ENCODE measurements at places on chromosomes 7 and 10.
A peak's percentile ranks its signal among the peaks of the same experiment; 100 is the strongest.

- no peak for DNase-seq
Measured at GRCh38 chr10:95290461-95291364, at the start of gene PDLIM1. Gene PDLIM1, minus strand, starts transcription at chr10:95291003. Its CDS starts 88 bp downstream, at chr10:95290915.

DNA sequence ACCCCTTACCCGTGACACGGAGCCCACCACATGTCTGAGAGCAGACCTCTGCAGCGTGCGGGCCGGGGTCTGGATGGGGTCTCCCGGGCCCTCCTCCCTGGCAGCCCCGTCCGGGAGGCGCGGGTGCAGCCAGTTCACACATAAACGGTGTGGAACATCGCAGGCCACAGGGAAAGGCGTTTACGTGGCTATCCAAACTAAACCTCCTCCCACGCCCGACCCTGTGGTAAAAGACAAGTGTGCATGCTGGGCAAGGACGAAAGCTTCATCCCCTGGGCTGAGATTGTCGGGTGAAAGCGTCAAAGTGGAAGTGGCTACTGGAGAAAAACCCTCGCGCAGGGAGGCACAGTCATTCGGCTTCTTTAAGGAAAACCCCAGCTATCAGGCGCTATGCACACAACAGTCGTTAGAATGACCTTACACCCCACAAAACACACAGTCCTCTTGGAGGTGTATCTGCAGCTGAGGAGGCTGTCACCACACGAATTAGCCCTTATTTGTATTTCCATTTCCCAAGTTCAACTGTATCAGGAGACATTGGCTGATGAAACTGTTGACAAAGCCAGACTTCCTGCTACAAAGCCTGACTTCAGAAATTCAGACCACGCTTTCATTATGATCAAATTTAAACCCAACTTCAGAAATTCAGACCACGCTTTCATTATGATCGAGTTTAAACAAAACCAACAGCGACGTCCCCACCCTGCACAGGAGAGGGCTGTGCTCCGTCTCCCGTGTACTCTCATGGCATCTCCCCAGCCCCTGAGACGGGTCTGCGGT is 15.3 kb downstream of the GPER1 start:
- no peak for DNase-seq

DNA sequence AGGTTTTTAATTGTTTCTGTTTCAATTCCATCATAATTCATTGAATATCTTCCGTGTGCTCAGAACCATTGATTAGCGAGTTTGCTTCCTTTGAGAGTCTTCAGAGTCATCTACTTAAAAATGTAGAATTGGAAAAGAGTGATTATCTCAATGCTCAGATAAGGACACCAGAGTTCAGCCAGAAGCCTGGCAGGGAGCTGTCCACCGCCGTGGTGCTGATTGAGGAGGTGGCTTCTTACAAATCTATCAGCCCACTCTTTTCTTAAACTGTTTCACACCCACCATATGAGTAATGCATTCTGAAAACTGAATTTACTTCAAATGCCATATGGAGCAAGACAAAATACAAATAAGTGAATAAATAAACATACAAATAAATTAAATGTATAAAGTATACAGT is 79.3 kb downstream of the INSYN2A start:
- DNase-seq = peak; percentile 18

- peak; percentile 32 for DNase-seq
Measured at GRCh38 chr7:14888962-14889361, 13.6 kb downstream of the DGKB start.

DNA sequence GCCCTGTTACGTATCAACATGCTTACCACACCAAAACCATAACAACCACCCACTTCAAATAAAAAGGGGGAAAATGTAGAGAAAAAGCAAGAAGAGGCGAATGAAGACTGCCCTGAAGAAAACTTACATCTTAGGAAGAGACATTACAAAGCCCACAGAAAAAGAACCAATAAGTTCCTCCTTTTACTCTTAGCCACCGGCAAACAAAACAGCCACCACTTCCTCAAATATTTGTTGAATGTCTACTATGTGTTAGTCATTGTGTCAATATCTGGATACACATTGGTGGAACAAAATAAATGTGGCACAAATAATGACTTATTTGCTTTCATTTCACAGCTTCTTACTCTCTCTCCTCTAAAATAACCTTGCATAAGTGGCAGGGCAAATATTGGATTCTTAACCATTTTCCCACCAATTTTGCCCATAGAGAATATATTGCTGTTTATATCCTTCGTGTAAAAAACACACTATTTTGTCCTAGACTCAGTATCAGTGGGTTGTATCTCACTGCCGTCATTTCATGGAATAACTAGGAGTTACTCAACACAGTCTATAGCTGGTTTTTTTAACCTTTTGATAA is 106.8 kb downstream of the ANK3 start:
- peak; percentile 28 for DNase-seq

DNA sequence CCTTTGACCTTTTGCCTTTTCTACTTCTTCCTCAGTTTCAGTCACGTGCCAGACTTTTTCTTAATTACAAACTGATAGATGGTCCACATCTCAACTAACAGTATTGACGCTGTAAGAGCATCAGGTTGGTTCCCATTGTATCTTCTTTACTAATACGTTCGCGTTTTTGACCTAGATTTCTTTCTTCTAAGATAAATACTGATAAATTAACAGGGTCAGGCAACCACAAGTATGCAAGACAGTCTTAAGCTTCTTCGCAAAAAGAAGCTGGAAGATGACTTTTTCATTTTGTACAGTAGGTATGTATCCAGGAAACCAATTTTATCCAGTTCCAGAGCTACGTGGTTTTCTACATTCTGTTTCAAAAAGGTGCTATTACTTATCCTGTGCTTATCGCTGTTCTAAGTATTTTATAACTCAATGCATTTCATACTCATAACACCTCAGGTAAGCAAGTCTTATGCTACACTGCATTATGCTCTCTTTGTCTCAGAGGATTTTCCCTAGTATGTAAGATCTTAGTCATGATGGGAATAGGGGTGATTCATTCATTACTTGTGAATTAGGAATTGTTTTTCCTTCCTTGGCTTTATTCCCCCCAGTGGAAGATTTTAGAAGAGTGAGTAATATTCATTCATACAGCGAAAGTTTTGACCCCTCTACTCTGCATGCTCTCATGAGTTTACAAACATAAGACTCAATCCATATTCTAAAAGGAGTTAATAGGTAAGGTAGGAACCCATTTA is 955 bp downstream of the DUS4L start:
- DNase-seq = no peak
